ENCODE measurements at places on chromosomes 5 and 9.

DNA sequence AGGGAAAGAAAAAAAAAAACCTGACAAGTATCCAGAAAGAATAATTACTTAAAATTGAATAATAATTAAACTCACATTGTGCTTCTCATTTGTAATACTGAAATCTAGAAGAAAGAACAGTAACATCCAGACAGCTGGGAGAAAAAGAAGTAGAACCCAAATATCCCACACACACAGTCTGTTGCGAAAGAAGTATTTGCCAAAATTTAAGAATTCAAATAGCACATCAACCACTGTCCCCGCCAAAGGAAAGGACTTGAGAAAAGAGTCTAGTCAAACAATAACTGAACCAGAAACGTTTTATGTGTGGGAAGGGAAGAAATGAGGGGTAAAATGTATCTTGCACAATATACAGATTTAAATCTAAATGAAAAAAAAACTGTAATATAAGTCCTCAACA lies 202.8 kb downstream of the MLLT3 start:
- no peak for DNase-seq

GRCh38 chr5:14932902-14933469 lies 61.4 kb upstream of the ANKH start:
- no peak for DNase-seq

DNA sequence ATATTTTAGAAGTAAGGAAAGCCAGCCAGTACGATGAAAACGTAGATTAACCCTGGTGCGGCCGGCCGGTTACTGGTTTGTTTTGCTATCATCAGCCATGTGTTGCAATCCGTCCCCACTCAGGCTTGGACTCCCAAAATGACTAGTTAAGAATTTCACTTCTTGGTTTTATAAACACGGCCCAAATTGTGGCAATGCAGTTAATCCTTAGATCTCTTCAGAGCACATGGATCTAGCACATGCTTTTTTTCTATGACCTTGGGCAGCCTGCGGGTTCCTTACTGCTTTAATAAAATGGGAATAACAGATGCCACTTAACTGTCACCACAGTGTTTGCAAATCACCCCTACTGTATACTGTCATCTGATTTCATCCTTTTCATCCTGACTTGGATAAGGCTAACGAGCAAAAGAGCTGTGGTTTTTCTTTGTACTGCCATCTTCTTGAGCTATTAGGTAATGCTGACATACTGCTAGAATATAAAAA lies 1.5 kb downstream of the NDFIP1 start:
- DNase-seq, result no peak

DNA sequence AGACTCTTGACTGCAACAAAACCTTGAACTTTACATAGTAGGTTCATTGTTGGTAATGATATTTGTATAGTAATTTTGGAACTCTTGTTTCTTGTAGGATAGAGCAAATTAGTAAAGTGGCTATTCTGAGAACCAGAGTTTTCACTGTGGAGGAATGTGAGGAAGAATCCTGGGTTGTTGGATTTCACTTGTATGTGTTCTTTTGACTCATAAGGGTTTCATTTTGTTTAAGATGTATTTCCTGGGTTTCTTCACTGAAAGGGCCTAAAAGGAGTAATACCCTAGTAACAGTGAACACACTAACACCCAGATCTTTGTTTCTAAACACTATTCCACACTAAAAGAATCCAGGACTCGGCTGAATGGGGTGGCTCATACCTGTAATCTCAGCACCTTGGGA lies 20.1 kb downstream of the TTC1 start:
- DNase-seq, result no peak

All from CD4-positive, alpha-beta T cell treated with Interleukin-4 for 1 hour (primary cell).